ENCODE measurements at places on chromosomes 12 and 14.
A peak's percentile ranks its signal among the peaks of the same experiment; 100 is the strongest.

DNA sequence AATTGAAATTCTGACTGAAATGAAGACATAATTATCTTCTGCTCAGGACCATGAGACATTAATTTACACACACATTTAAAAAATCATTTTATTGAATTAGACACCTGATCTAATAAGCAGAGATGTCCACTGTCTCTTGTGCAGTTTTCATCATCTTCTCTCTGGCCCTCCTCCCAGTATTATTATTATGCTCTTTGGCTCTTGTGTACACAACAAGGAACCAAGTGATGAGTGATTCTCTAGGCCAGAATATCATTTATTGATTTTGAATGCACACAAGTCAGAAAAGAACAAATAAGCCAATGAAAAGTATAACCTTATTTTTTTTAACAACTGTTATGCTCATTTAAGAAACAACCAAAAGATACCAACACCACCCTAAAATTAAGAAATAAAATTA is 244.7 kb upstream of the KRR1 start:
- no peak for DNase-seq

GRCh38 chr12:128810182-128811127 is 13.3 kb downstream of the SLC15A4 start:
- DNase-seq = no peak

- DNase-seq = no peak
Measured at GRCh38 chr14:51516706-51517395, 134.9 kb upstream of the FRMD6 start.

- no peak for DNase-seq
Measured at GRCh38 chr14:70665448-70666360, 24.0 kb downstream of the TTC9 start.

DNA sequence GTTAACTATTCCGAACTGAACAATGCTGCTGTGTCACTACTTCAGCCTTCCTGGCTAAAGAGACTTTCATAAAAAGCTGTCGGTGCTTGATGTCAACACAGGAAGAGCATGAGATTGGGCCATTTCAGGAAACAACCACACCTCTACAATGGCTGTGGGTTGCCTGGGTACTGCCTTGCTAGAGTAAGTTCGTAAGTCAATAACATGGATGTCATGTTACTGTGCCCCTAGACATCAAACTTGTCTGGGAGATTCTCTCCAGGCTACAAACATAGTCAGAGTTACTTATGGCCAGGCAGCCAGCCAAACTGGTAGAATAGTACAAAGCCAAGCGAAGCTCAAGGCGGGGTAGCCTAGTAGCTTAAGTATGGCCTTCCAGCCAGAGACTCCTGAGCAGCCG is 23.1 kb downstream of the MAX start:
- DNase-seq = no peak

DNA sequence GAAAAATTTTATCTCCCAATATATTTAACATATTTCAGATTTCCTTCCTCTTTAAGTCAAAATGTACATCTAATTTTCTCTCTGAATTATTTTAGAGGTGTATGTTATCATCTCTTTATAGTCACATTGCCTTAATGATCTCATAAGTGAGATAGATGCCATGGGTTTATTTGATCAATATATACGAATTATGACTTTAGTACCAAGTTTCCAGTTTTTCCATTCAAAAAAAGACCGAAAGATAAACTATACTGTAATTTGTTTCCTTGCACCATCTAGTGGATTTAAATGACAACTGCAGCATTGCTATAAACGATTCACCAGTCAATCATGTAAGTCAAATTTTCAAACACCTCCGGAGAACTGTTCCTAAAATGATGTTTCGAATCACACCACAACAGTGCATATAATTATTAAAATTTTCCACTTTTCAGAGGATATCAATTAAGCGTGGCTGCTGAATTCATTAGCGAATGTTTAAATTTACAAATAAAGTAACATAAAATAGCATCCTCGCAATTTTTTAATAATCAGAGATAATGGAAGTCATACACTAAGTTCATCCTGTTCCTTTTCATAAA is 419 bp upstream of the ATXN7L3B start:
- DNase-seq = no peak

GRCh38 chr14:21263284-21264024 is 5.8 kb downstream of the HNRNPC start:
- no peak for DNase-seq

DNA sequence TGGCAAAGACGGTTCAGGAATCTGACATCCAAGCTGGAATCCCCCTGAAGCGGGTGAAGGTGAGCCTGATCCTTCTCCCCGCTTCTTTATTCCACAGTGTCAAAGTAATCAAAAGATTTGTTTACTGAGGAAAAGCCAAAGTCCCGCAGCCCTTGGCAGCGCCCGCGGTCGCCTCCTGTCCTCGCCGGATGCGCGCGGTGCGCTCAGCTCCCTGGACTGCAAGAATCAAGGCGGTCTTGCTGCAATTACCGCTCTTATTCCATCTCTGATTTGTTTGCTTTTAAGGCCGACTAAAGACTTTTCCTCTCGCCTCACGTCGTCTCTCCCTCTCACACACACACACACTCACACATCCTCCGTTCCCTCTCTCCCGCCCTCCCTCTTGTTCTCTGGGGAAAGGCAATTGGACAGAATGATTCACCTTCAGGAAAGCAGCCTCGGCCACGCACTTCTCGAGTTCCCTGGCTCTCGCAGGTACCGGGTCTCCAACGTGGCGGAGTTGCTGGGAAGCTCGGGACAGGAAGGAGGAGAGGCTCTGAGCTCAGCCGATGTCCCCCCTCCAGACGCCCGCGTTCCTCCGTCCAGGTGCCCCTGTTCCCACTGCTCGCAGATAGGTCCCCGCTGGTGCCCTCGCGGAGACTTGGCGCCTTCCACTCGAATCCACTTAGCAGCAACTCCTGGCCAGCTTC is 68.6 kb upstream of the USP15 start:
- DNase-seq = peak; percentile 2

DNA sequence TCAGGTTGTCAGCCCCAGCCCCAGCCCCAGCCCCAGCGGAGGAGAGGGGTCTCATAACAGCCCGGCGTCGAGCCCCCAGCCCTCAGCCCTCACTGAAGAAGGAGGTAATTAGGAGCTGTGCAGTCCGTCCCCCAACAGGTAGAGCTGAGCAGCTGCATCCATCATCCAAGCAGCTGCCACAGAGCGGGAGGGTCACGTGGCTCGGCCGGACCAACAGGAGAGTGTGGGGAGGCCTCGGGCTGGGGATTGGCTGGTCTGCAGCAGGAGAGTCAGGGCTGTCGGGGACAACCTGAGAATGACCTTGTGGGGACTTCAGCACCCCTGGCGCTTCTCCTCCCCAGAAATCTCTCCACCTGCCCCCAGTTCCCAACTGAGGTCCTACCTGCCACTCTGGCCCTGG is 29.6 kb downstream of the SMUG1 start:
- DNase-seq = no peak

DNA sequence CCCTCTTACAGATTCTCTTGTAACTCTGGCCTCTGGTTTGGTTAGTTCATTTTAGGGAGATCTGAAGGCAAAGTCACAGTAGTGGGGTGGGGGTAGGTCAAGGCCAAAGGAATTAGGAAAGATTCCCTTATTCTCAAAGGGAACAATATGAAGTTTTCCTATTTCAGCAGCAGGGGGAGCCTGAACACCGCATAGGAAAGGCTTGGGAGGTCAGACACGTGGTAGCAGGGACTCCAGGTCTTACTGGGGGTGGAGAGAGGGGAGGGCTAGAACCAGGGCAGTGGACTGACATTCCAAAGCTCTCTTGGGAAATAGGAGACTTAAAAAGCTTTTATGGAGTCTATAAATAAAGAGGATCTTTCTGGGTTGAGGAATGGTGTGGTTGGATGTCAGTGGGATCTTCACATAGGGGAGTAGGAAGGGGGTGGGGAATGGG is 1.3 kb downstream of the ZC3H10 start:
- peak; percentile 37 for DNase-seq

- DNase-seq = no peak
Measured at GRCh38 chr12:48126953-48127630, 7.9 kb downstream of the PFKM start.

DNA sequence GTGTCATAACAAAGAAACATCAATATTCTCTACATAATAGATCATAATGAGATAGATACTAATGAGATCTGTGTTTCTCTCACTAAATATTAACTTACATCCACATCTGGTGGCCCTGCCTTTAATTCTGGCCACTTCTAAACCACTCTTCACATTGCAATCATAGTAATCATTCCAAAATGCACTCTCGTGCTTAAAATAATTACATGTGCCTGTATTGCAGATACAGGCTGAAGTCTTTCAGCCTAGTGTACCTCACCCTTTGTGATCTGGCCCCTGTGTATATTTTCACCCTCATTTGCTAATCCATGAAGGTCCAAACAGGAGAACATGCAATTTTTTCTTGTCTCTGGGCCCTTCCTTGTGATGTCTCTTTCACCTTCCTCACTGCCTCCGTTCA is 108.0 kb downstream of the LIN7A start:
- no peak for DNase-seq

- DNase-seq = no peak
Measured at GRCh38 chr12:127720334-127720733, 546.6 kb upstream of the TMEM132C start.

DNA sequence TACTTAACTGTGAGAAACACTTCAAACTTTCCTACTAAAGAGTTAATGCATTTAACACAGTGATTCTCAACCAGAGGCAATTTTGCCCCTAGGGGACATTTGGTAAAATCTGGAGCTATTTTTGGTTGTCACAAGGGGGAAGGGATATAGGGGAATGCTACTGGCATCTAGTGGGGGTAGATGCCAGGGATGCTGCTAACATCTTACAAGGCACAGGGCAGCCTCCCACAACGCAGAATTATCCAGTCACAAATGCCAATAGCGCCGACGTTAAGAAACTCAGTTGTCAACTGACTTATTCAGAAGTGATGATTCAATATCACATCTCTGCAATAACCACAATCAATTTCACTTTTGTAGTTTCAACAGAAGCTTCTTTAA is 2.0 kb downstream of the EEA1 start:
- DNase-seq = no peak

DNA sequence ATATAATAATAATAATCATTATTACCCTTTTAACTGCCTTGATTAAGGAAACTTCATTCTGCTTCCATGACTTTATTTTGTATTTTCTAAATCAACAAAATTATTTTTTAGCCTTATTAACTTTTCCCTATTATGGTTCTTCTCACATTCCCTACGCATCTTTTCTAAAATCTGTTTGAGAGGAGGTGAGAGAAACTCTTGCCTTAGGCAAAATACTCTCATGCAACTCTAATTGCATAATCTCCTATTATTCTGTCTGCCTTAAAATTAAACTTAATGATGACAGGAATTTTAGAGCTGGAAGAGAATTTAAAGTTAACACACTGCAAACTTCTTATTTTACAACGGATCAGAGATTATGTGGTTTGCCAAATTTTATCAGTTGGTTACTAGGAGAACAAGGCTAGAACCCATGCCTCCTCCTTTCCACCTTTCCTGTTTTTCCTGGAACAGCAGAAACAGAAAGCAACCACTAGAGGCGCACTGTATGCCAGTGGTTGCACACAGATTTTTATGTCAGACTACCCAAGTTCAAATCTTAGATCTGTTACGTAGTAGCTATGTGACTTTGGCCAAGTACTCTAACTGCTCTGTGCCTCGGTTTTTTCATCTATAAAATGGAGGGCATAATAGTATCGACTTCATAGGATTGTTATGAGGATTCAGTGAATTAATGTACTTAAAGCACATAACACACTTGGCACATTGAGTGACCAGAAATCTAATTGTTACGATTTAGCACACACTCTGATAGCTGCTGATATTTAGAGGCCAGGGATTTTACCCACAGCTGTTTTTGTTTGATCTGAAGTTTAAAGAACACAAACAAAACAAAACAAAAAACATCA is 4.3 kb upstream of the BRMS1L start:
- DNase-seq = no peak

DNA sequence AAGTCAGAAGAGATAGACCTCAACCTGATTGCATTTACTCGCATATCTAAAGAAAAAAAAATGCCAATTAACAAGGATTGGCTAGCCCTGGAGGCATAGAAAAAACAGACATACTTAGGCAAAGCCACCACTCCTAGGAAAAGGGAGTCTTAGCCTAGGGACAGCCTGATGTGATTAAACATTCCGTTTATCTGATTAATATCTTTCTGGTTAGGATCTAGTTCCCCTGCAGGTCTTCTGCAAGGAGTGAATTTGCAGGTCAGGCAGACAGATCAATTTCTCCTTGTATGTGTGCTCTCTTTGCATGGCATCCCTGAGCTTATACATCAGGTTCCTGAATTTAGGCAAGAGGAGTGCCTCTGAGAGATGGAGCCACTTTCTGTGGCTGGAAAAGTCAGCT is 70.5 kb downstream of the ESRRB start:
- DNase-seq = no peak

Measured in activated effector memory CD4-positive, alpha-beta T cell treated with Interleukin-2 at 50 U/mL for 16 hours (primary cell).